ENCODE measurements at places on chromosomes 3 and 15.

- DNase-seq: peak; percentile 20
Observed at GRCh38 chr3:72738752-72739530, 109.3 kb downstream of the SHQ1 start.

DNA sequence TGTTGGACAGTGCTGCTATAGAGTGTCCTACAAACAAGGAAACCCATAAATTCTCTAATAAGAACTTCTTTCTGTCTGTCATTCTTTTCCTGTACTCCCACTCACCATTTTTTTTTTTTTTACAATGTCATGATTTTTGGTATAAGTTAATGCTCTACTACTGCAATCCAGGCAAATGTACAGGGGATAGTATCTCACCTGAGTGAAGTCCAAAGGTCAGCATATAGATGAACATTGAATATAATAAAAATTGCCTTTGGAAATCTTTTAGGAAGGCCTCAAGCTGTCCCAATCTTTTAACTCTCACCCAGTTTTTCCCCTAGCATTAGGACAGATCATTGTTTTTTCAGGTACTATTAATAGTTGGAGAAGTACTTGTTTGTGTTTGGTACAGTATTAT, 21.3 kb upstream of the RAB11A start:
- DNase-seq: no peak

DNA sequence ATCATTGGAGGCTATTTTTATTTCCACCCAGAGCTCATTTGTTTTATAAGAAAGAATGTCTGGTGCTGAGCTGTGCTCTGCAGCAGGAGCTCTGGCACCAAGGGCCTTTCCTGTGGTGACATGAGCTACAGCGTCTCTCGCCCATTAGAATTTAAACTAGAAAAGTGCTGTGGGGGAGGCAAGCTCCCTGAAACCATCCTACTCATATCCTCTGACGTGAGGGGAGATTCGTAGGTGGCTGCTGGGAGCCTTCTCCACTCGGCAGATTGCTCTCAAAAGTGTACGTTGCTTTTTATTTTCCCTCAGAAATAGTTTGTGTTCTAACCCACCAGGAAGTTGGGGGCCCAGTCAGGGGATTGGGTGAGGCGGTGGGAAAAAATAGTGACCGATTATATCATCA, 76.3 kb upstream of the ARHGEF3 start:
- no peak for DNase-seq

DNA sequence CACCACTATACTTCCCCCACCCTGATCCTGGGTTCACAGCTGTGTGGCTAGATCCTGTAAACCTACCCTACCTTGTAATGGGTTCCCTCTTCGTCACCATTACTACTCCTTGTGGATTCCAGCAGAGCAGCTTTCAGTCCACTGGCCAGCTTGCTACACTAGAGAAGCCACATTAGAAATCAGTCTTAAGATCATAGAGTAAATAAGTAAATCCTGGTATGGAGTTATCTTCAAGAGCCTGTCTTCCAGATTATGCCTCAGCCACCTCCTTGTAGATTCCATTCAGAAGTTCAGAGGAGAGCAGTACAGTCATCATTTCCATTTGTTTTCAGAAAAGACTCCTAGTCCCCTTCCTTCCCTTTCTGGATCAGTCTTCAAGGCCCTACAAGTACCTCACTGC, 123.7 kb downstream of the ALDH1A2 start:
- no peak for DNase-seq

DNA sequence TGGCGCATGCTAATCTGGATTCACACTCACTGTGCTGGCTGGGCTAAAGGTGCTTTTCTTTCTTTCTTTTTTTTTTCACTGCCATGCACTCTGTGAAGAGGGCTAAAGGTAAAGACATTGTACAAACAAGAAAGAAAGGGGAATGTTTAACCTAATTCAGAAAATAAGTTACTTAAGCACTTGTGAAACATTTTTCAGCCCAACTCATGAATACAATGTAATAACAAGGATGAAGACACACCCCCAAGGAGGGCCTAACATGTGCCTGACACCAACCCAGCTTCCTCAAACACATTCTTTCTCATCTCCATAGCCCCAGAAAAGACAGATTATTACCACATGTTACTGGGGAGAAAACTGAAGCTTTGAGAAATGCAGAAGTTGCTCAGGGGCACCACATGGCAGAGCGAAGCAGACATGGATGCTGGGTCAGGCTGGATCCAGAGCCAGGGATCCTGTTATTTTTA, 5.7 kb downstream of the STIMATE start:
- DNase-seq: no peak

- DNase-seq: no peak
Observed at GRCh38 chr15:39204031-39204430, 376.8 kb upstream of the THBS1 start.

DNA sequence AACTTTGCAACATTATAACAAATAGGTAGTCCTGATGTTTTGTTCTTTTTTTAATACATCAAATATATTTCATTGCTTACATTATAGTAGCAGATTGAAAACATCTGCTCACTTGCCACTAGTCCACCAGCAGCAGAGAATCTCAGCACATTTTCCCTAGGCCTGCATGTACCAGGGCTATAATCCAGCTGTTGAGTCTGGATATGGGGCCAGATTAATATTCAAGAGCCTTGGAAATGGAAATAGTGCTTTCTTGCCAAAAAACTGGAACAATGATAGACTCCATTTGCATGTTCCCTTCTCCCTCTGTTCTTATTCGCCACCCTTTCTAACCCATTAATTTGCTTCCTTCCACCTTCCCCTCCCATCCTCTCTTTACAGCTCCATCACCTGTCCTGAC, 288.0 kb downstream of the EPHA3 start:
- no peak for DNase-seq

GRCh38 chr15:43912208-43912607, 85.4 kb downstream of the WDR76 start:
- DNase-seq: no peak

- peak; percentile 13 for DNase-seq
Observed at GRCh38 chr3:196274585-196274984, 12.9 kb downstream of the PCYT1A start.

- no peak for DNase-seq
Observed at GRCh38 chr3:48894516-48894915, 4.2 kb downstream of the SLC25A20 start.

DNA sequence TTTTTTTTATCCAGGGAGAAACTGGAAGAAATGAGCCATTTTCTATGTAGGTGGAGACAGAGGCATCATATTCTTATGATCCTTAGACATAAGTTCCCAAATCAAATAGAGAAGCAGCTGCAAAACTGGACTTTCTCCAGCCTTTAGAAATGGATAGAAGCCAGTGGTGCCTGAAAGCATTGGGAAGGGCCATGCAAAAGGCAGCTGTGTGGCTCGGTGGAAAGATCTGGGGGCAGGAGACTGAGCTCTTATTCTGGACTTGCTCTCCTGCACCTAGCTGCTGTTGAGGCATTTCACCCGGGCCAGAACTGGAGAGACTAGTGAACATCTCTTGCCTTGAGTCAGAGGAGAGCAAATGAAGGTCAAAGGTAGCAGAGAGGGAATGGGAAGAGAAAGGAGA, 73.1 kb downstream of the TFG start:
- no peak for DNase-seq

GRCh38 chr3:38662544-38662943, 13.1 kb upstream of the SCN5A start:
- no peak for DNase-seq

DNA sequence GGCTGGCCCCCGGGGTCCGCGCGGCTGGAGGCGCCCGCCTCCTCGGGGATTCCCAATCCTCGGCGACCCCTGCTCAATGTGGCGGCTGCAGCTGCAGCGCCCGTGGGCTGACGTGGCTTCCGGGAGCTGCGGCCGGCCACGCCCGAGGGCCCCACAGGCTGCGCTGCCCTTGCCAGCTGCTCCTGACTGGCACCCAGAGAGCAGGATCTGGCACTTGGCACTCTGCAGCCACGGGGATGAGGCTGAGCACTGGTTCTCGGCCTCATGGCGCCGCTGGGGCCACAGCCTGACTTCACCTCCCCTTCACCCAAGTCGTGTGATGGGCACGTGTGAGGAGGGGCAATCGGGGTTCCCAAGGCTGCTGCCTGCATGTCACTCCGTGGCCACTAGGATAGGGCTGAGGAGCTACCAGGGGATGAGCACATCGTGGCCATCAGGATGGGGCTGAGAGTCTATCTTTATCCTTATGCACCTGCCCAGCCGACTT, 267.8 kb upstream of the FRG2C start:
- no peak for DNase-seq

GRCh38 chr3:184556582-184557347, 4.8 kb upstream of the EPHB3 start:
- DNase-seq: no peak

GRCh38 chr15:94069844-94070243, 161.5 kb upstream of the MCTP2 start:
- DNase-seq: no peak

- no peak for DNase-seq
Observed at GRCh38 chr3:196990601-196991007, 22.0 kb upstream of the PIGZ start.

DNA sequence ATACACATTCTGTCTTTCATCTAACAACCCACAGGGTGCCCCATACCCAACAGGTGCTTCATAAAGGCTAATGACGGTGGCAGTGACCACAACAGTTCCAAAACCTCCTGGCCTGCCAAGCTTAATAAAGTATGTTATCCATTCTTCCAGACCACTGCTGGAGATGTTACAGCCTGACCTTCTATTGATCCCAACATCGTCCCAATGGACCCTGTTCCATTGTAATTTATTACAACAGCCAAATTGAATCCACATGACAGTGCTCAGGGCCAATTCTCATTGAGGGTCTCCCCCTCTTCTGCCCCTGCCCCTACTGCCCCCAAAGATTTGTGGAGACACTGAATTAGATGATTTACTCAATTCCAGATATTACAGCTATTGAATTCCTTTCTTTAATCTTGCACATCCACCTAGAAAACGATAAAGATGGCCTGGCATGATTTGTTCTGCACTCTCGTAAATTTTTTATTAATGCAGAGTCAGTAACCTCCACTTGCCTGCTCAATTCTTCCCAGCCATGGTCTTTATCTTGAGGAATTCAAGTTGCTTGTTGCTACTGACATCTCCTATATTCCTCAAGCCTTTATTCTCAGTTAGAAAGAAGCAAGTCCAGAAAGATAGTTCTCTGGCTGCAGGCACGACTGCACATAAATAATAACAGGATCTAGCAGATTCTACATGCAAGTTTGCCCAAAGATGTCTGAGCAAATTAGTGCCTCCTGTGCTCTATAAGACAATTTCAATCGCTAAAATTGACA, 407.6 kb downstream of the ERC2 start:
- no peak for DNase-seq

- DNase-seq: no peak
Observed at GRCh38 chr15:100940767-100941379, 21.7 kb downstream of the LRRK1 start.

DNA sequence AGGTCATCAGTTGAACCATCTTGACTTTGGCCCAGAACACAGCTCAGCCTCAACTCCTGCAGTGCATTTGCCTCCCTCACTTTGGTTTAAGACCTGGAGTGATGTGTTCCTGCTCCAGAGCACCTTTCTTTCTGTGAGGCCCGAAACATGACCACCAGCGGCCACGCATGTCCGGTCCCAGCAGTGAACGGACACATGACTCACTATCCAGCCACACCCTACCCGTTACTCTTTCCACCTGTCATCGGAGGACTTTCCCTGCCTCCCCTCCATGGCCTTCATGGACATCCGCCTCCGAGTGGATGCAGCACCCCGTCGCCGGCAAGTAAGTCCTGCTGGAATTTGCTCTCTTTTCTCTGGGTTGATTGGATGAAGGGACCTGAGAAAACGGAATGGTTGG, 253.8 kb upstream of the RARB start:
- no peak for DNase-seq

DNA sequence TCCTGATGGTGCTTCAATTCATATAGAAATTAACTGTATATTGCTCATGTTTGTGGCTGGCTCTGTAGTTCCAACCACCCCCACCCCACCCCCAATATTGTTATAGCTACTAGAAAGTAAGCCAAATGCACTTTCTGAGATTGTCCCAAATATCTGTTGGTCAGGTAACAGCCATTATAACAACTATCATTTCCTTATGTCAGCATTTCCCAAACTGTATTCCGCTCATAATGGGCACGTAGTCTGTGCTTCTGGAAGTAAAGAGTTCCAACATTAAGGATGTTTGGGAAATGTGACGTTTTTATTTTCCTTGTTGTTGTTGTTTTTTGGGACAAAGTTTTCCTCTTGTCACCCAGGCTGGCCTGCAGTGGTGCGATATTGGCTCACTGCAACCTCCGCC, 12.2 kb upstream of the TBL1XR1 start:
- no peak for DNase-seq

DNA sequence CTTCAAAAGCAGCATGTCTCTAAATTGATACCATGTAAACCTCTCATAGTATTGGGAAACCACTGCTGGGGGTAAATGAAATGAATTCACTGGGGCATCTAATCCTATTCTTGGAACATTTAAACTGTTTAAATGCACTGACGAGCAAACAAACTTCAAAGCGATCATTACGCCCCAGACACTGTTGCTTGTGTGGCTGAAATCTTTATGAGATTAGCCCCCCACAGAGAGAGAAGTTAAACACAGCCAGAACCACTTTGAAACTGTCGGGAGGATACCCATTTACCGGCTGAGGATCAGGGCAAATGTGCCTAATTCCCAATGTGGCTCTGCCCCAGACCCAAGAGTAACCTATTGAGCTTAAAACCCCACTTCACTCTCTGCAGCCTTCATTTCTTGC, 308.4 kb upstream of the CDIN1 start:
- DNase-seq: no peak

GRCh38 chr3:4984511-4984864, 5.3 kb downstream of the BHLHE40 start:
- DNase-seq: no peak

DNA sequence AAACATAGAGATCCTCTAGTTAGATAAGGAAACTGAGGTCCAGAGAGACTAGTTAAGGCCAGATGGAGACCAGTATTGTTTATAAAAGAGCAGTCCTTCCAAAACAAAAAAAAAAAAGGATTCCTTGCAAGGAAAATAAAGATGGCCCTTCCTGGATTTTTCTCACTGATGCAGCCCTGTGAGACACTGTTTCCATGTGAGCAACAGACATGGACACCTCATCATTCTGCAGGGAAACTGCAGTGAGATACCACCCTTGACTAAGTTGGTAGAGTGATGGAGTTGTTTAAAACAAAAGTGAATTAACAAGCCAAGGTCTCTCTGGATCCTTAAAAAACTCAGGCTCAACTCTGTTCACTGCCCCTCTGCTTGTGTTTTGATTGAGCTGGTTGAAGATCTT, 65.6 kb upstream of the MYZAP start:
- DNase-seq: no peak

GRCh38 chr15:57643826-57644225, 52.1 kb downstream of the MYZAP start:
- no peak for DNase-seq

Measured in stimulated activated CD8-positive, alpha-beta memory T cell treated with anti-CD3 and anti-CD28 coated beads, Interleukin-4, amount 100 ng/mL, for 1 hour (primary cell).